ENCODE measurements at places on chromosomes 12 and 14. TPM values are rescaled to one million over a fixed set of nuclear protein-coding genes. Genes with fewer than 3 reads are reported as not detected.

Gene LRIG3
- total RNA-seq, result not detected

Gene TFCP2
- total RNA-seq, result 3.9 TPM

Gene CELA1
- total RNA-seq, result not detected

Gene SLC7A7
- 74.8 TPM for total RNA-seq

Gene GPRC5D
- total RNA-seq, result 0.31 TPM

Gene APOF
- total RNA-seq, result not detected

Gene RIPK3
- total RNA-seq, result 9.9 TPM

Gene SIX4
- total RNA-seq, result 0.10 TPM

Gene ENDOU
- not detected for total RNA-seq

Gene RPGRIP1
- total RNA-seq, result 0.42 TPM

Gene ESYT1
- 62.1 TPM for total RNA-seq

Gene PTCSC3
- total RNA-seq, result not detected

Gene PLXNC1
- 40.4 TPM for total RNA-seq

Gene CMA1
- not detected for total RNA-seq

Gene KRT82
- not detected for total RNA-seq

Gene KRT75
- not detected for total RNA-seq

Gene ARHGAP5
- total RNA-seq, result 89.5 TPM

Gene IL23A
- 23.5 TPM for total RNA-seq

Gene TSPAN11
- not detected for total RNA-seq

Gene AHNAK2
- total RNA-seq, result 0.10 TPM

Gene LYZ
- 5,492 TPM for total RNA-seq

Gene EPYC
- total RNA-seq, result not detected

Gene ZFHX2
- under 0.01 TPM for total RNA-seq

Gene RTL1
- not detected for total RNA-seq

Gene LMBR1L
- total RNA-seq, result 133 TPM

Gene FIGNL2
- total RNA-seq, result 0.31 TPM

Gene PDE3A
- total RNA-seq, result 1.3 TPM

Gene MYG1
- total RNA-seq, result 20.4 TPM

Gene SERPINA3
- total RNA-seq, result not detected

Gene MGST1
- total RNA-seq, result 15.6 TPM

Gene CD27
- 24.3 TPM for total RNA-seq

Gene FAM90A1
- total RNA-seq, result not detected

Gene MYF5
- total RNA-seq, result not detected
